Lung (tissue), 17 donors: ENCODE measurements at places on chromosomes 12 and 14. TPM values are rescaled to one million over a fixed set of nuclear protein-coding genes. Genes with fewer than 3 reads are reported as not detected.

CLMN gene
- 16.2 TPM for total RNA-seq

ADCY4 gene
- total RNA-seq: 36.3 TPM

C1QL4 gene
- total RNA-seq: not detected

GZMH gene
- total RNA-seq: 1.2 TPM

MAP1LC3B2 gene
- total RNA-seq: not detected

TRIM9 gene
- 1.3 TPM for total RNA-seq

AQP2 gene
- total RNA-seq: not detected

CLEC1B gene
- 2.2 TPM for total RNA-seq

HOTAIR gene
- total RNA-seq: not detected

ALDH1L2 gene
- 28.4 TPM for total RNA-seq

CLECL1 gene
- 0.74 TPM for total RNA-seq

TEAD4 gene
- total RNA-seq: 36.3 TPM

MVK gene
- 22.4 TPM for total RNA-seq

ERP27 gene
- total RNA-seq: 13.6 TPM

FSCB gene
- total RNA-seq: 0.80 TPM

NR2C1 gene
- 26.5 TPM for total RNA-seq

DAZAP2 gene
- 215 TPM for total RNA-seq

SMCO2 gene
- total RNA-seq: not detected

PRIMA1 gene
- 0.65 TPM for total RNA-seq

KRT73 gene
- not detected for total RNA-seq

KRT78 gene
- total RNA-seq: not detected

NEUROD4 gene
- total RNA-seq: not detected

KRT77 gene
- not detected for total RNA-seq

EFS gene
- 19.9 TPM for total RNA-seq

TAS2R14 gene
- total RNA-seq: 3.0 TPM

B4GALNT3 gene
- total RNA-seq: 36.1 TPM

LACRT gene
- not detected for total RNA-seq

PARPBP gene
- total RNA-seq: 6.1 TPM

ETFBKMT gene
- total RNA-seq: 3.8 TPM

CCDC196 gene
- not detected for total RNA-seq

DNAI7 gene
- 9.0 TPM for total RNA-seq

SDR9C7 gene
- not detected for total RNA-seq

TAS2R7 gene
- 0.31 TPM for total RNA-seq

GLRX5 gene
- total RNA-seq: 35.6 TPM

STON2 gene
- 27.6 TPM for total RNA-seq

SYT10 gene
- 0.17 TPM for total RNA-seq

HNF1A gene
- total RNA-seq: 0.46 TPM

GPRC5D gene
- total RNA-seq: not detected

FIGNL2 gene
- 1.9 TPM for total RNA-seq

ACAD10 gene
- 21.9 TPM for total RNA-seq

ARHGDIB gene
- 250 TPM for total RNA-seq

PALS1 gene
- total RNA-seq: 26.1 TPM

CHST11 gene
- 63.2 TPM for total RNA-seq

IQSEC3 gene
- total RNA-seq: 0.51 TPM

CDC42BPB gene
- total RNA-seq: 88.5 TPM

ZFHX2 gene
- 0.82 TPM for total RNA-seq

MGAT4C gene
- 1.2 TPM for total RNA-seq

CLEC2A gene
- not detected for total RNA-seq
